ENCODE measurements at places on chromosomes 4 and X.

GRCh38 chr4:10587697-10588096 lies 96.9 kb downstream of the CLNK start:
- no peak for DNase-seq

- DNase-seq, result no peak
Measured at GRCh38 chr4:108216510-108216909, 47.8 kb upstream of the LEF1 start.

- DNase-seq, result no peak
Measured at GRCh38 chrX:66876776-66877175, 237.9 kb upstream of the EDA2R start.

DNA sequence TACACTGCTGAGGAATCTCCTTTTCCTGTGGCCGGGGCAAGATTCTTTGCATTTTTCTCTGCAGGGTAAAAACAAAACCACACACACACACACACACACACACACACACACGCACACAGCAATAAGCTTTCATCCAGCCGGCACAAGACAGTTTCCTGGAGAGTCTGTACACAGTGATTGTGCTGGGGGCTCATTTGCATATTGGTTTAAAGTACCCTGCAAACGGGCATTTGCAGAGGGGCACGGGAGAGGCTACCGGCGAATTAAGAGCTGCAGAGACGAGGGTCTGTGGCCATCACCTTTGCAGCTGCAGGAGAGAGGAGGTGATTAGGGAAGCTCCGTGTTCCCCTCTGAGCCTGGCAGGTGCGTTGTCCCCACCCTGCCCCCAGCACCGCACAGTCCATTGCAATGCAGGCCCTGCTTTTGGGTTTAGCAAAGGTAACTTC lies 219.9 kb downstream of the SHOX start:
- no peak for DNase-seq

GRCh38 chrX:31934015-31934414 lies 862.2 kb upstream of the FTHL17 start:
- no peak for DNase-seq

GRCh38 chr4:122512430-122512829 lies 55.9 kb upstream of the IL2 start:
- no peak for DNase-seq

DNA sequence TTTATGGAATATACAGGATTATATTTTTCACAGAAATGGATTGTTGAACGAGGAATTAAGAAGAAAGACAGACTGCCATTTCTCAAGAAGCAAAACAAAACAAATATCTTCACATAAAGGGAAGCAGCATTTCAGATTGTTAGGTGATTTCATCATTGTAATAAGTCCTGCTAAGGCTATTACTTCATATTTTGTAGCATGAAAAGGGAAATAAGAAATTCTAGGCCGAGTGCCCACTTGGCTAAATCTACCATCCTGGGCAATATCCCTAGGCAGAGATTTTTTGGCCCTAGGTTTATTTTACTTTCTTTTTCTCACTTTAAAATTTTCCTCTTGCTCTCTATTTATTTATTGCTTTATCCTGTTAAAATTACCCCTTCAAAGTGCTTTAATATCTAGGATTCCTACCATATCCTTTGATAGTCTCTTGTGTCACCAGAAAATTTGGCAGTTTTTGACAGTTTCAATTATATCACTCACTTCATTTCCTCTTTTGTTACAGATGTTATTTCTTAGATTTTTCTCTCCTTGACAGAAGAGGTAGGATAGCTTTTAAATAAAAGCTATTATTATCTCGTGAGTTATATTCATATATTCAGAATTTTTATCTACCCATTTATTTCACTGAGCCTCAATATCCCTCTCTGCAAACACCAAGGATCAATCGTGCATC lies 142.3 kb downstream of the PDGFC start:
- no peak for DNase-seq

GRCh38 chr4:96120206-96120605 lies 280.3 kb downstream of the PDHA2 start:
- no peak for DNase-seq

- DNase-seq, result no peak
Measured at GRCh38 chr4:47744253-47744652, 93.6 kb downstream of the CORIN start.

- DNase-seq, result no peak
Measured at GRCh38 chrX:14017399-14017798, 12.3 kb downstream of the GEMIN8 start.

DNA sequence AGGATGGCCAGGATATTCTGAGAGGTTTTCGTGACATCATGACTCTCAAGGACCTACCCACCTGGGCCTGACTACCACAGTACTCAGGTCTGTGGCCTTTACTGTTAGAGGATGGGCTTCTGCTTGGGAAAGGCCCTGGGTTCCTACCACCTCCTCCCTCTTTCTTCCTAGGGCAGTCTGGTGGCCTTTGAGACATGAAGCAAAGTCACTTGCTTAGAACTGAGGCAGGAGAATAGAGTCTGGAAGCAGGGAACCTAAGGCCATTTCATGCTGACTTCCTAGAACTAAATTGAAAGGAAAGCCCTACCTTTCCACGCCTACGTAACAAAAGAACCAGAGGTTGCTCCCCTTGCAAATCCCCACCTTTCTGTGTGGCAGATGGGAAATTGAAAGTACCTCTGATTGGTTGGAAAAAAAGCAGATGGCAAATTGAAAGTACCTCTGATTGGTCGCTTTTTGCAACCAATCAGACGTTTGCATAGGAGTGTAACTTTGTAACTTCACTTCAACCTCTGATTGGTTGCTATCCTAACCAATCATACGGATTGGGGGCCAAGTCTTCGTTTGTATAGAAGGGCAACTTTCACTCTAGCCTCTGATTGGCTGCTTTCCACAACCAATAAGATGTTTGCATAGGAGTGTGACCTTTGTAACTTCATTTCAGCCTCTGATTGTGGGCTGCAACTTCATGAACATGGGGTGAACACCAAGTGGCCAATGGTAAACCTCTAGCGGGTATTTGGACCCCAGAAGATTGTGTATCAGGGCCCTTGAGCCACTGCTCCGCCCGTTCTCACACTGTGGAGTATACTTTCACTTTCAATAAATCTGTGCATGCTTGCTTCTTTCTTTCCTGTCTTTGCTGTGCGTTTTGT lies 9.9 kb upstream of the AKAP14 start:
- no peak for DNase-seq

- DNase-seq, result no peak
Measured at GRCh38 chrX:18098763-18099162, 121.9 kb downstream of the BEND2 start.

Data from hypothalamus (tissue), 51 donors.